ENCODE measurements at places on chromosomes 5 and 9. TPM values are rescaled to one million over a fixed set of nuclear protein-coding genes. Genes with fewer than 3 reads are reported as not detected.

DNA sequence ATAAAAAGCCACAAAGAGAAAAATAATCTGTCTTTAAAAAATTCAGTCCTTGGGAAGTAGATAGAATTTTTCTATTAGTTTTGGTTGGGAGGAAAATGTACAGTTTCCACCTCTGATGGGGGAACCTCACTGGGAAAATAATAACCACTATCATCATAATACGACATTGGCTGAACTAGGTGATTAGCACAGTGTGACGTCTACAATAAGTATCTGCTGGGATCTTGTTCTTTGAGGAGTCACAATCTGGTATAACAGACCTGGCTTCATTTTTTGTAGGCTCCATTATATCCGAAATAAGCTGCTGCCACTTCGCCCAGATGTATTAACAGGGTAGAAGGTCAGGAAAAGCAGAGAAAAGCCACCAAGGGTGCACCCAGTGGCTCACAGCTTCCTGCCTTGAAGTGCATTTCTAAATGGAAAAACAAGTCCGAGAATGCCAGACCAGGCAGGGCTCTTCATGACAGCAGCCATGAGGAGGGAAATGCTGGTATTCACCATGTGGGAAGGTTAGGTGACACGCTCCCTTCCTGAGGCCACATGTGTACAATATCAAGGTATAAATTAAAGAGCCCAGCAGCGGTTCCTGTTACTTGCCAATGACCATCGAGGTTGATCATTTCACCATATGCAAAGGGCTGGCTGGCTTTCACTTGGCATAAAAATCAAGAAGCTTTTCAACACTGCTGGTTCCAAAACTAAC lies 152.8 kb downstream of the PRELID2 start:
- no peak for DNase-seq

GRCh38 chr9:5418481-5418880 lies 19.2 kb downstream of the PLGRKT start:
- no peak for DNase-seq

DNA sequence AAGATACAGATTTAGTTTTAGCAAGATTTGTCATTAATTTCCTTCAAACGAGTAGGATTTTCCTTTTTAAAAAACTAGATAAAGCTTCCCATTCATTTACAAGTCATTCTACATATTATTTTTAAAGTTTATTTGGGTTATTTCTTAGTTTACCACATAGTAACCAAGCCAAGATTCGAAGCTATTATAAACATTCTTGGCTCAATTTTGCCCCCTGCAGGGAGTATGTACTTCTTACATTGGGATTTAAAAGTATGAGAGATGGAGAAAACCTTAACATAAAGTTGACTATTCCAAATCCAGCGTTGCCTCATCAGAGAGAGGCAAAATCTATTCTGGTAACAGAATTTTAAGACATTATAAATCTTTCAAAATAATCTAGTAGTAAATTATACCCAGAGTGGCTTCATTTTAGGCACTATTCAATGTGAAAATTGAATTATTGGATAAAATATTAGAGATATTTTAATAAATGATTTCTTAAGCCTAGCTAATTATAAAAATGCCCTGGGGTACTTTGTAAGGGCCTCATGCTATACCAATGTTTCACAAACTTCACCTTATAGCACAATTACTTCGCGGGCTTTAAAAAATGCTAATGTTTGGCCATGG lies 39.1 kb downstream of the FBN2 start:
- DNase-seq, result peak; percentile 85

DNA sequence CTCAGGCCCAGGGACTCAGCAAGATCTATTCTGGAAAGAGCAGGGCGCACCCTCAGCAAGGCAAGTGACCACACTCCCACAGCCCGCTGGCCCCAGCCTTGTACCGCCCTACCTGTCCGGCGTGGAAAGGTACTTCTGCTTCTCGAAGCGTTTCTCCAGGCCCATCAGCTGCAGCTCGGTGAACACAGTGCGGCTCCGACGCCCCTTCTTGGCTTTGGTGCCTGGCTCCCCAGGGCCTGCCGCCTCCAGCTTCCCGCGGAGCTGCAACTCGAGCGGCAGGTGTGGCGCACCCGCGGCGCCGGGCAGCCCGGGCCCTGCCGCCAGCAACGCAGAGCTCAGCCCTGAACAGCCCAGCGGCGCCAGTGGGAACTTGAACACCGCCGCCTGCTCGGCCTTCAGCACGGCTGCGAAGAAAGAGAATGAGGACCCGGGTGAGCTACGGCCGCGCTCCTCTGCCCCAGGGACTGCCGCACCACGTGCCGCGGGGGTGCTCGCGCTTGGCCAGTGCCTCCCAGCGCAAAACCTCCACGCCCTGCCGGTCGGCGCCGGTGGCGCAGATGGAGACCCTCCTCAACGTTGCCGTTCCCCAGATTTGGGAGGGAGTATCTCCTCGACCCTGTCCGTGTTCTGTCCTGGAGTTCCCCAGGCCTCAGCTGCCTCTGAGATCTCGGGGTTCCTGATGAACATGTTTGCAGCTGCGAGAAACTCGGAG lies 2.2 kb downstream of the BARX1 start:
- DNase-seq, result no peak

DNA sequence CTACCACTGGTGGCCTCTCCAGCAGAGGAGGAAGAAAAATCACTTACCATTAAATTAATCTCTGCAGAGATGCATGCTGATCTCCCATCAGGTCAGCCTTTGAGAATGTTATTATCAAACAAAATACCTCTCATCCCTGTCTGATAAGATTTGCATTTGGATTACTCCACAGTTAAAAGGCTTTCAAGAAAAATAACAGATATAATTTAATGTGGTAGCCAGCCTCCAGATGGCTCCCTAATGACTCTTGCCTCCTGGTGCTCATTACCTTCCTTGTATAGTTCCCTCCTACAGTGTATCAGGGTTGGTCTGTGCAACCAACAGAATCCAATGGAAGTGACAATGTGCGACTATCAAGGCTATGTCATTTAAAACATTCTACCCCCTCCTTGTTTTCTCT lies 63.6 kb upstream of the TNPO1 start:
- no peak for DNase-seq

GRCh38 chr5:175654807-175655206 lies 3.1 kb upstream of the HRH2 start:
- DNase-seq, result no peak

- DNase-seq, result no peak
Measured at GRCh38 chr5:2142456-2142954, 259.8 kb upstream of the IRX4 start.

GRCh38 chr9:129906298-129906697 lies 71.0 kb downstream of the USP20 start:
- no peak for DNase-seq

DNA sequence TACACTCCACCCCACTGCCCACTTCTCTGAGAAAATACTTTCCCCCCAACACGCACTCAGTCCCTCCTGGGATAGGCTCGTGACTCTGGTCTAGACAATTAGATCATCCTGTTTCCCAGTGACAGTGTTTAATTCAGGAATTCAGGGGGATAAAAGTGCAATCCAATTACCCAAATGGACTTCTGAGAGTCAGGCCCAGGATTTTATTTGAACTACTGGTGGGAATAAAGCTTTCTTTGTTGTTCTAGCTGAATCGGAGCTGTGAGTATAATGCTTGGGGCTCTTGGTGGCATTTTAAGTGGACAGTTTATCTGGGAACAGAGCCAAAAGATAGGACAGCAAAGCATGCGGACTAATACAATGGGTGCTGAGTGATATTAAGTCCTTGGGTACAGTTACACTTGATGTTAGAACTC lies 683.3 kb downstream of the MAT2B start:
- peak; percentile 10 for DNase-seq

GRCh38 chr9:94952565-94953373 lies 226.3 kb downstream of the AOPEP start:
- peak; percentile 49 for DNase-seq

PIK3R1 gene
- 70.6 TPM for total RNA-seq

- no peak for DNase-seq
Measured at GRCh38 chr9:32393911-32394310, 9.5 kb downstream of the ACO1 start.

- peak; percentile 78 for DNase-seq
Measured at GRCh38 chr9:71819115-71819739, 50.9 kb upstream of the CEMIP2 start.

GCNT4 gene
- total RNA-seq, result 0.82 TPM

GRCh38 chr9:71812385-71812784 lies 44.1 kb upstream of the CEMIP2 start:
- peak; percentile 87 for DNase-seq

DNA sequence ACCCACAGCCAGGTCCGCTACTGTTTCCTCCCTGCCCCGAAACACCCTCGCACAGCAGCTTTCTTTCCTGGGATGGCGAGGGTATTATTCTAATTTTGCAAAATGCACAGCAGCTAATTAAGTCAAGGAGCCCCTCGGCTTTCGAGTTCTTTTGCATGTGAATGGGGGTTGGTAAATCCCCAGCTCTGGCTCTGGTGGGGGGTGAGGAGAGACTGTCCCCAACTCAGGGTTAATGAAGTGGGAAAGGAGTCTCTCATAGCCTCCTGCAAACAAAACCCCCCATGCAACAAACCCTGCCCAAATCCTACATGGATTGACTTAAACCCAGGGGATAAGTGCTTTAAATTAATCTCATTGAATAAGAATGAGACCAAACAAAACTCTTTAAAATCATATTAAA lies 8.8 kb downstream of the BARHL1 start:
- DNase-seq, result no peak

DNA sequence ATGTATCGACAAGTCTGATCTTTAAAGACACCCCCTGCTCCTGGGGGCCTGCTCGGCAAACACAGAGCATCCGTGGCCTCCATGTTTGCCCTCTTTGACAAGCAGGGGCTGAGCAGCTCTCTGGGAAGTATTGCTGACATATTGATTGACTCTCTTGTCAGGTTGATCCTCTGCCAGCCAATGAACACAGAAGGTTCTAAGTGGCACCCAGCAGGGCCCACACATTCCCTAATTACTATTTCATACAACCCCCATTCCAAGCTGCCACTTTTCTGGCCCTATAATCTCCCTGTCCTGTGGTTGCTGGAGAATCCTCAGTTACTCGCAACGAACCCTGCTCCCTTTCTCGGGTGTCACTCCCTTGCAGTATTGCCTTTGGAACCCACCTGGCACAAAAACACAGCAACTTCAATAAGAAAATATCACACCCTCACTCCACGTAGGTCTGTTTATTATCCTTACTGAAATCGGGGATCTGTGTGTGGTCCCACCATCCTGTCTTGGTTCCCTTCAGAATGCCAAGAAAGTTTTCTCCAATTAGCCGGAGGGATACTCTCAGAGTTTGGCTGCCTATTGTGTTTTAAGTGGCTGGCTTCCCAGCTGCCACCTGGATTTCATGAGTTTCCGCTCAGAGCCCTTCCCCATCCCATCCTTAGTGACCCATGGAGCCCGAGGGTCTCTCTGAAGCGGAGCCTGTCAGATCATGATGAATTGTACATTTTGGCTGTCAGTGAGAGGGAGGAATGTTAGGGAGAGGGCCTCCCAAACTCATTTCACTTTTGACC lies 249.0 kb upstream of the WWC1 start:
- DNase-seq, result peak; percentile 75

DNA sequence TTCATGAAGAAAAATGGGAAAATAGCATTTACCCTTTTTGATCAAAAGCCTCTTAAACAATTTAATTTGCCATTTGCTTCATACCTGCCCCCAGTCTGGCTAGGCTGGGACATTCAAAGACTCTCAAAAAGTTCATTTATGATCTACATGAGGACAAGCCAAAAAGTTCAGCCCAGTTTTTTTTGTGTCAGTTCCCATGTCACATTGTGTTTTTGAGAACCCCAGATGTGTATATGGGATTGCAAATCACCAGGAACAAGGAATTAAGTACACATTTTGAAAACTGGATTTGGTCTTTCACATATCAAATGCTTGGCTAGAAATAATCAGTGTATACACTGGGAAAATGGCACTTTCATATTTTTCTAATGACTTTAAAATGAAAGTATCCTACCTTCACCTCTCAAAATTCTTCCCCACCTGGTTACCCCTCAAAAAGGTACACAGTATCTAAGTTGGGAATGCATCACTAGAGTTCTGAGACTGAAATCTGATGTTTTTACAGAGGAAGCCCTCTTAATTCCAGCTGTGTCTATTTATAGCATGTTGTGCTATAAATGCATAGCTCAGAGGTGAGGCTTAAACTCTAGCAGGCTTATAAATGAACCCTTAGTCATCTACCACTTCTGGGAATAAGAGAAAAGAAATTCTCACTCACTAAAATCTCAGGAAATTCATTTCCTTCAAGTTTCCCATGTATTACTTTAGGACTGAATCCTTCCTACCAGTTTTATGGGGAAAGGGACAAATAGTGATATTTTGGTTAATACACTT lies 9.3 kb downstream of the STOM start:
- peak; percentile 76 for DNase-seq

DNA sequence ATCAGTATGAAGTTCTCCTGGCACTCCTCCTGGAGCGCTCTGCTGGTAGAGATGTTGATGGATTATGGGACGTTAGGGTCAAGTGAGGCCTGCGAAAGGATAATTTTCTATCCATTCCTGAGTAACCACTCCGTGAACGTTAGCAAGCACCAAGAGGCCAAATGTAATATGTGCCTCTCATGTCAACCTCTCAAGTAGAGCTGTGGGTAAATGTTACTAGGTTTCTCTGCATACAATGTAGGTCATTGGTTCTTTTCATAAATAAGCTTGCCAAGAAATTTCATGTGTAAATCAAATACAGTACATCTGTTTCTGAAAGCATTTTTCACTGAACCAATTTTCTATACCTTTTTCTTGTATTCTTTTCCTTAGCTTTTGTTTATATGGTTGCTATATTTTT lies 126.3 kb downstream of the KDM4C start:
- no peak for DNase-seq

ALDH1A1 gene
- 62.8 TPM for total RNA-seq

DNA sequence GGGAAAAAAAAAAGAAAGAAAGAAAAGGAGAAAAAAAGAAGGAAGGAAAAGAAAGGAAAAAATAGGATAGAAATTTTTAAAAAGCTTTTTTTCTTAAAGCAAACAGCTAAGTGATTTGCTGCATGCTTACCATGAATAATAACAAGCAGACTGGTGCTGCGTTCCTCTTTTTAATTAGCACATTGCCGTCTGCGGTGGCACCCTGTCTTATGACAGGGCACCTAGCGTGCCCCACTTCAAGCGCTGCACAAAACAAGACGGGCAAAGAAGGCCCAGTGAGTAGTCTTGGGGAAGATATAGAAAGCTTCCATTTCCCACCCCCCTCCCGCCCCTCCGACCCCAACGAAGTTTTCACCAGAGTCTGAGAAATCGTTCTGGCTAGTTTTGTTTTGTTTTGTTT lies 513.9 kb downstream of the ZNF608 start:
- no peak for DNase-seq

All from tongue (tissue), 3 donors.